ENCODE measurements at places on chromosomes 7 and 10.
A peak's percentile ranks its signal among the peaks of the same experiment; 100 is the strongest.

GRCh38 chr7:113917840-113918239 lies 969 bp downstream of the PPP1R3A start:
- no peak for DNase-seq

DNA sequence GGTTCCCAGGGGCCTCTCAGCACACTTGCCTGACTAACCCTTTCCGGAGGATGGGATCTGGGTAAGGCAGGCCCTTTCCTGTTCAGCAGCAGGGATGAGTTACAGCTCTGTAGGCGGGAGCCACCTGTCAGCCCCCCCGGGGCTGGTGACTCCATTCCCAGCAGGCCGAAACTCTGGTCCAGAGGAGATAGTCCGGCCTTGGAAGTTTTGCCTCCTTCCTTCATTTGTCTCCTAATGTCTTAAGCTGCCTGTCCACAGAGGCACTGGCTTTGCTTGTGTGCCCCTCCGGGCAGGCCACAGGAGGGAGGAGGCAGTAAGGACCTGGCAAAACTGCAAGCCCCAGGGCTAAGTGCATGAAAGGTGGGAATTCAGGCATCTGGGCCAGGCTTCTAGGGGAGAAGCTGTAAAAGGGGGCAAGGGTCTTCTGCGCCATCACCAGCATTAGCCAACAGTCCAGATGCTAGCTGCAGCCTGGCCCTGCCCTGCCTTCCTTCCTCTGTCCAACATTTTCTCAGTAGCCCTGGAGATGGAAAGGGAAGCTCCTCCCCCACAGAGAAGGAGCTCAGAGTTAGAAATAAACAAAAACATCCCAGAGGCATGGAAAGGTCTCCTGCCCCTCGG lies 1.2 kb downstream of the ADIRF start:
- no peak for DNase-seq

DNA sequence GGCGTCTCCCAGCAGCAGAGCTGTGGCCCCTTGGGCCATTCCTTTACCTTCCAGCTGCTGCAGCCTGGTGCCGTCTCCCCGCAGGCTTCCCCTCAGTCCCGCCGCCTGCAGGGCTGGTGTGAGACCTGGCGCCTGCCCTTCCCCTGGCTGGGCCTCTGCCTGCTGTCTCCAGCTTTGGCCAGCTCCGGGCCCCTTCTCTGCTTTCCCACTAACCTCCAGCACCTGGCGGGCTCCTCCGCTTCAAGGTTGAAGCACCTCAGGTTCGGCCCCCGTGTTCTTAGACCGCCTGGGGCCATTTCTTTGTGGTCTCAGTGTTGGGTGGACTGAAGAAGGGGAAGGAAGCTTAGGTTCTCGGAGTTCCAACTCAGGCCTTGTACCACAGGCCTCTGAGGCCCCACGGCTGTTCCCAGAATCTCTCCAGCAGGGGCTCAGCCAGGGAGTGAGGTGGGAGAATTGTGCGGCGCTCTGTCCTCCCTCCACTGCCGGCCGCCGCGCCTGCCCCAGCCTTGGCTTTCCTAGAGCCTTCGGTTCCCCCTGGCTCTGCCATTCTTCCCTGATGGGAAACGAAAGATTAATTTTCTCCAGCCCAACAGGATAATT lies 30.3 kb downstream of the GBX1 start:
- no peak for DNase-seq

- DNase-seq: no peak
These were observed 184.5 kb upstream of the DKK1 start for GRCh38 chr10:52129410-52130178.

- no peak for DNase-seq
These were observed 109.8 kb downstream of the GRID1 start for GRCh38 chr10:86256690-86257315.

- DNase-seq: no peak
These were observed 360.7 kb upstream of the MGMT start for GRCh38 chr10:129106314-129106713.

GRCh38 chr7:30285536-30286284 lies 1.3 kb downstream of the ZNRF2 start:
- DNase-seq: peak; percentile 16

- no peak for DNase-seq
These were observed 606.0 kb downstream of the INHBA start for GRCh38 chr7:41096917-41097316.

DNA sequence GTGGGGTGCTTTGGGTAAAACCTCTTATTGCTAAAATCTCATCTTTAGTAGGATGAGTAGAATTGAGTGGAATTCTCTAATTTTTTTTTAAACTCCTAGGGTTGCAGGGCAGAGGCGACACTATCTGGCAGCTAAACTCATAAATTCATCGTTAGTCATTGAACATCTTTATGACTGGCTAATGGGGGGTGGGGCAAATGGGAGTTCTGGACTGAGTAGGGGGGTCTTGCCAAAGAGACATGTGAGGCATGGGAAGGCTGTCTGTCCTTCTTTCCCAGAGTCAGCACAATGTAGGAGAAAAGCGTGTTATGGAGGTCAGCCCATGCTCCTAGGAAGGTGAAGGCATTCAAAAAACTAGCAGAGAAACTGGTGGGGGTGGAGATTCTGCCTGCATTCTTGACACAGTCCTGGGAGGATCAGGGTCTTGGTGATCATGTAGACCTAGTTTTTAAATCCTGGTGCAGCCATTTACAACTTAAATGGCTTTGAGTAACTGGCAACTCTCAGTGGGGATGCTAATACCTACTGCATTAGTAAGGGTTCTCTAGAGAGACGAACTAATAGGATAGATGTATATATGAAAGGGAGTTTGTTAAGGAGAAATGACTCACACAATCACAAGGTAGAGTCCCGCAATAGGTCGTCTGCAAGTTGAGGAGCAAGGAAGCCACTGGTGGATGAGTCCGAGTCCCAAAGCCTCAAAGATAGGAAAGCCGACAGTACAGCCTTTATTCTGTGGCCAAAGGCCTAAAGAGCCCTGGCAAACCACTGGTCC lies 47.7 kb downstream of the EMX2 start:
- no peak for DNase-seq

GRCh38 chr10:65341323-65341925 lies 1584.4 kb upstream of the LRRTM3 start:
- no peak for DNase-seq

DNA sequence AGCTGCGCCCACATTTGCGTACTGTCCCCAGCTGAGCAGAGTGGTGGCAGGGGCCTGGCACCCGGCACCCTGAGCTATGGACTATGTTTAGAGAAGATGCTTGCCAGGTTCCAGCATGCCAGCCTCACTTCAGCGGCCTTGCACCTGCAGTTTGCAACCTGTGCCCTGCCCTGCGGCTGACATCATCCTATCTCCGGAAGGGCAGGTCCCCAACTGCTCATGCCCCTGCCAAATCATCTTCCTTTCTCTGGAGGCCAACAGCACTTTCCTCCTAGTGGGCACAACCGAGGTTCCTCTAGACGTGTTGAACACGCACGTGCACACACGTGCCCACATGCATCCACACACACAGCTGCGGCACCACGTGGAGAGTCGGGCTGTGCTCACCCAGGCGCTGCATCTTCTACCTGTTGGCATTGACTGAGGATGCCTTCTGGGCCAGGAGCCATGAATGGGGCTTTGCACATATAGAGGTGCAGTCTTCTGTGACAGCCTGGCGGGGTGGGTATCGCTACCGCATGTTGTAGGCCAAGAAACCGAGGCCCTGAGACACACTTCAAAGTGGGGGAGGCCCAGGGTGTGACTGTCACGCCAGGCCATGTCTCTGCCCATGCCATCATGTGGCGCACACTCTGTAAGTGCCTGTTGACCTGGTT lies 24.5 kb downstream of the CNPY1 start:
- DNase-seq: no peak

GRCh38 chr10:78436706-78437406 lies 403.2 kb downstream of the RPS24 start:
- no peak for DNase-seq

GRCh38 chr7:41648501-41648900 lies 54.4 kb downstream of the INHBA start:
- DNase-seq: no peak

GRCh38 chr7:86784765-86785164 lies 141.1 kb downstream of the GRM3 start:
- DNase-seq: no peak

GRCh38 chr10:50322077-50322476 lies 70.8 kb upstream of the ASAH2 start:
- DNase-seq: no peak

GRCh38 chr10:128022261-128023196 lies 103.7 kb downstream of the MKI67 start:
- no peak for DNase-seq

DNA sequence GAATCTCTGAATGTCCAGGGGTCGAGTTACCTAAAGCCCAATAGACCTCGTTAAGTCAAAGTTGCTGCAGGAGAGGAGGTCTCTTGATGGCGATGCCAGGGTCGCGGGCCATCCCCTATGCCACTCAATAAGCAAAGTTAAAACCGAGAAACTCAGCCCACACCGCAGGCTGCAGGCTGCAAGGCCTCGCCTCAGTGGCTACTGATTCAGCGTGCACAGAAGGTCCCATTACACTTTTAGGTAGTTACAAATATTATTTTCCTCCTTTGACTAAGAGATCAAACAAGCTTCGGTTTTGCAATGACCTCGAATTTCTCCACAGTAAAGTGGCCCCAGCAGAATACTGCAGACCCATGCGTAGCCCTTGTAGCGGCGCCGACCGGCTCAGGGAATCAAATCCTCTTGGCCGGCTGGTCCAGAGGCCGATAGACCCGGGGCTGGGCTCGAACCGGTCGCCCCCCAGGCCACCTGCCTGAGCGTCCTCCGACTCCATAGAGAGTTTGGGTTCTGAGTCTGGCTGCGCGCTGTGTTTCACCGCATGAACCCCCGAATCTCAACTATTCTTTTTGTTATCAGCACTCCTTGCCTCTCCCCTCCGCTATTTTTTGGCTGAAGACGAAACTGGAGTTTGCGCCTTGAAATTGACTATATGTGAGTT lies 2.3 kb downstream of the C1QL3 start:
- no peak for DNase-seq

DNA sequence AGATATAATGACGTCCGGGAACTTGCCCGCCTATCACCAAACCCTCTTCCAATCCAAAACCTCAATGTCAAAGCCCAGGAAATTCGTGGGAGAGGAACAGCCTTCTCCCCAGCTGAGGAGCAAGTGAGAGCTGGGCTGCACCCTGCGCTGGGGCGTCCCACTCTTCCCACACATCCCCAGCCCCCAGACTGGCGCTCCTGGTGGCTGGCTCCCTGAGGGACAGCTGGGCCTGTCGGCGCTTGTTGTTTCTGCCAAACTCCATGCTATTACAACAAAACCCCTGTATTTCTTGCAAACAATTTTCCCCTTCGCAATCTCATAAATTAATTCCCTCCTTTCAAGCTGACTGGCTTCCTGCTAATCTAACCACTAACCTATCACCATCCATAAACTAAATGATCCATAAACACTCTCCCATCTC lies 53.0 kb downstream of the GRID1 start:
- no peak for DNase-seq

- no peak for DNase-seq
These were observed 169.3 kb downstream of the FAM107B start for GRCh38 chr10:14605231-14605925.

DNA sequence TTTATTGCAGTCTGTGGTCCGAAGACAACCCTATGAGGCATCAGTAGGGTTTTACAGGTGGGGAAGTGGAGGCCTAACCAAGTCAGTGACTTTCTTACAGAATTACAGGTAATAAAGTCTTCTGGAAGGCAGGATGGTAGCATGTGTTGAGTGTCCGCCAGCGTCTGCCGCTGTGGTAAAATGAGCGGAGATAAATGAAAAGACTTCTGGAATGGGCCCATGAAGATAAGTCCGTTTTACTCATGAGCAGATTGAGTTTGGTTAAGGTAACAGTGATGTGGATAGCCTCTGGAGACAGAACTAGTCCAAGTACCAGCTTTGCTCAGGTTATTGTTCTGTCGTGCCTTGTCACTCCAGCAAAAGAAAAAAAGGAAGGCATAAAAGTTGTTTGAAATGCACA lies 966 bp downstream of the FBH1 start:
- no peak for DNase-seq

GRCh38 chr10:89347701-89348457 lies 20.1 kb downstream of the IFIT3 start:
- DNase-seq: no peak

- no peak for DNase-seq
These were observed 261.0 kb downstream of the STK31 start for GRCh38 chr7:23971031-23971430.

GRCh38 chr10:486206-486605 lies 203.3 kb downstream of the DIP2C start:
- no peak for DNase-seq

DNA sequence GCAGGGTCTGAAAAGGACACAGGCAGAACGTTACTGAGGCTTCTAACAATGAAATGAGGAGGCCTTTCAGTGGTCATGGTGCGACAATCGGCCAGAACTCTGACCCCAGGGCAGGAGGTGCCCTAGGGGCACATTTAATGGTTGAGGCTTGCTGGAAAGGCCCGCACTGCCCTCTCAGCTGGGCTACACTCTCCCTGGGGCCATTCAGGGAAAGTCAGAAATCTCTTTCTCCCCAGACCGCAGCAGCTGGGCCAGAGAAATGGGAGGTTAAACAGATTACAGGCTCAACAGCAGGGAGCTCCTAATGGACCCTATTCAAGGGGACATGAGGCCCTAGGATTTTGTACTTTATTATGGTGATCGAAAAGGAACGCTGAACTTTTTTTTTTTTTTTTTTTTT lies 85.6 kb upstream of the FGFR2 start:
- DNase-seq: no peak

DNA sequence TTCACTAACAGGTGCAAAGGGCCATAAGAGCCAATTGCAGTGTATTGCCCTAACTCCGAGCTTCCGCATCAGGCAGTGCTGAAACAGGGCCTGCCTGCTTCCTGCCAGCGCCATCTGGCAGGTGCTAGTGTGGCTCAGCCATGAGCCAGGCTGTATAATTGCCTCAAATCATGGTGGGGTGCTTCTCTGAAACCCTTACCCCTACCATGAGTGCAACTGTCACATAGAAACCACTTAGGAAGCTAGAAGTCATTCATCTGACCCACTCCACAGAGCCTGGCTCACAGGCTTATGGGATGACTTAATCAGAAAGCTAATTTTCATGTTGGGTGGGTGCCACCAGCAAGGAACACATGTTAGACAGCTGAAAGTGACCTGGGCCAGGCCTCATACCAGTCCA lies 133.3 kb upstream of the LAMB4 start:
- no peak for DNase-seq

All from T follicular helper cell (primary cell).